ENCODE measurements at places on chromosomes 2 and 18.

DNA sequence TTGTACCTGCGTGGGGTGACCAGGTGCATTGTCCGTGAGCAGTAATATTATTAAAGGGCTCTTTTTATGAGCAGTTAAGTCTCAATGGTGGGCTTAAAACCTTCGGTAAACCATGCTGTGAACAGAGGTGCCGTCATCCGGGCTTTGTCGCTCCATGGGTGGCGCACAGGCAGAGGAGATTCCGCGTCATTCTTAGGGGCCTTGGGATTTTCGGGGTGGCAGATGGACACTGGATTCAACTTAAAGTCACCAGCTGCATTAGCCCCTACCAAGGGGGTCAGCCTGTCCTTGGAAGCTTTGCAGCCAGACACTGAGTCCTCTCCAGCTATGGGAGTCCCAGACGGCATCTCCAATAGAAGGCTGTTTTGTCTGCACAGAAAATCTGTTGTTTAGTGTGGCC is 107.7 kb downstream of the NFATC1 start:
- no peak for DNase-seq

DNA sequence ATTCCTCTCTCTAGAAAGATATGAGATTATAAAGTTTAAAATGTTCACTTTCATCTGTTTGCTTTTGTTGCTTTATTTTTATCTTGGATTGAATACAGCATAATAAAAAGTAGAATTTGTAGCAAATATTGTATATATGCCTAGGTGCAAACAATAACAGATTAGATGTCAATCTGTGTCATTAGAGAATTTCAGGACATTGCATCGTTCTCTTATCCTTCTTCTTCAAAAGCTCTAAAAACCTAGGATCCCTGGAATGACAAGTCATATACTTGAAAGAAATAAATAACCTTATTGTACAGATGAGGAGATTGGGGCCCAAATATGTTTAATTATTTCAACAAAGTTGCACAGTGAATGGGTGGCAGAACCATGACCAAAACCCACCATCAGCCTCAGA is 102.8 kb upstream of the BZW1 start:
- no peak for DNase-seq

DNA sequence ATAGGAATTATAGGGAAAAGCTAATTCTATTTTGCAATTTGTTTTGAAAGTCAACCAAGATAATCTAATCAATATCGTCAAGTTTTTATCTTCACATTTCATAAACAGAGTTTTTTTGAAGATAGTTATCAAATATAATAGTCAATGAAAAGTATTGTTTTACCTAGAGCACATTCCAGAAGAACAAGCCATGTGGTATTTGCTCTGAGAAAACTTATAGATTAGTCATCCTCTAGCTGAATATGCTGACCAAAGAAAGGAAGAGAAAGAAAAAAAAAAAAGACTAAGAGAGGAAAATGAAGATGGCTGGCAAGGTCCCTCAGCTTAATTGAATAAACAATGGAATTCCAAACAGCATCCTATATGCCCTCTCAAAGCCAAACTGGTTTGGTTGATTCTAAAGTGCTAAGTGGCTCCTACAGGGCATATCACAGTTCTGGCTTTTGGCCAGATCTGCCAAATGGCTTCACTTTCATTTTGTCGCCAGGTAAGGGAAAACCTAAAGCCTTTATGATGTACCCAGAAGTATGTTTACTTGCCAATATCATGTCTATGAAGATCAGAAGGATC is 132.6 kb downstream of the VWC2L start:
- no peak for DNase-seq

GRCh38 chr2:121650315-121650930 is 1.2 kb upstream of the CLASP1 start:
- DNase-seq: no peak

GRCh38 chr18:63262369-63263335 is 56.9 kb downstream of the BCL2 start:
- no peak for DNase-seq

- DNase-seq: no peak
Observed at GRCh38 chr18:58608216-58608615, 20.7 kb downstream of the ALPK2 start.

GRCh38 chr18:59265246-59265973 is 7.8 kb downstream of the RAX start:
- no peak for DNase-seq

DNA sequence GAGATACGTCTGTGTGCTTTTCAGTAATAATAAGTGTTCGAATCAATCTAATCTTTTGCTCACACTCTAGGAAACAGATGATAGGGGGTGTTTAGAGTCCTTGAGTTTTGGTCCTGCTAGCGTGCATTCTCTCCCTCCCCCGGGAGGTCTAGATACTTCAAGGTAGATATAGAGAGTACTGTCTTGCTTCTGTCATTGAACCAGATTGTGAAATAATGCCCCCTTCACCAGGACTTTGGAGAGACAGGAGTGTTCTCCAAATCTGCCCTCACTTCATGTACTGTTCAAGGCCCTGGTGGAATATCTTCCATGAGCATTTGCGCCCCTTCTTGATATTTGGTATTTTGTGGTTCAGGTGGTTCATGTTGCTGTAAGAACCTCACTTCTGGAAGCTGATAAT is 59.4 kb upstream of the MGAT5 start:
- DNase-seq: no peak

- DNase-seq: no peak
Observed at GRCh38 chr18:73047688-73048087, 179.9 kb upstream of the NETO1 start.

DNA sequence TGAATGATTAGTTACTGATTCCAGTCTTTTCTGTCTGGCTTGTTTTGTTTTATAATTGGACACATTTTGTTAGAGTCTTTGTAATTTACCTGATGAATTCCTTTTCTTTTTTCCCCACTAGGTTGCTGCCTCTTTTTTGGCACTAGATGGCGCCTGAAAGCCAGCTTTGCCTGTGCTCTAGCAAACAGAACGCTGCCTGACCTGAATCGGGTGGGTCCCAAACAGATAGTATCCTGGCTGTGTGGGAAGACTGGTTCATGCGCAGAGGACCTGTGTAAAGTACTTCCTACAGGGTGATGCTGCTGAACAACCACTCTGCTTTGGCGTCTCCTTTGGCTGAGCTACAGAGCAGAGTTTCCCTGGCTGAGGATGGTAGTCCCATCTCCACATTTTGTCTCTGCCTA is 288.2 kb downstream of the IKZF2 start:
- DNase-seq: no peak
